ENCODE measurements at places on chromosomes 2 and 18.

DNA sequence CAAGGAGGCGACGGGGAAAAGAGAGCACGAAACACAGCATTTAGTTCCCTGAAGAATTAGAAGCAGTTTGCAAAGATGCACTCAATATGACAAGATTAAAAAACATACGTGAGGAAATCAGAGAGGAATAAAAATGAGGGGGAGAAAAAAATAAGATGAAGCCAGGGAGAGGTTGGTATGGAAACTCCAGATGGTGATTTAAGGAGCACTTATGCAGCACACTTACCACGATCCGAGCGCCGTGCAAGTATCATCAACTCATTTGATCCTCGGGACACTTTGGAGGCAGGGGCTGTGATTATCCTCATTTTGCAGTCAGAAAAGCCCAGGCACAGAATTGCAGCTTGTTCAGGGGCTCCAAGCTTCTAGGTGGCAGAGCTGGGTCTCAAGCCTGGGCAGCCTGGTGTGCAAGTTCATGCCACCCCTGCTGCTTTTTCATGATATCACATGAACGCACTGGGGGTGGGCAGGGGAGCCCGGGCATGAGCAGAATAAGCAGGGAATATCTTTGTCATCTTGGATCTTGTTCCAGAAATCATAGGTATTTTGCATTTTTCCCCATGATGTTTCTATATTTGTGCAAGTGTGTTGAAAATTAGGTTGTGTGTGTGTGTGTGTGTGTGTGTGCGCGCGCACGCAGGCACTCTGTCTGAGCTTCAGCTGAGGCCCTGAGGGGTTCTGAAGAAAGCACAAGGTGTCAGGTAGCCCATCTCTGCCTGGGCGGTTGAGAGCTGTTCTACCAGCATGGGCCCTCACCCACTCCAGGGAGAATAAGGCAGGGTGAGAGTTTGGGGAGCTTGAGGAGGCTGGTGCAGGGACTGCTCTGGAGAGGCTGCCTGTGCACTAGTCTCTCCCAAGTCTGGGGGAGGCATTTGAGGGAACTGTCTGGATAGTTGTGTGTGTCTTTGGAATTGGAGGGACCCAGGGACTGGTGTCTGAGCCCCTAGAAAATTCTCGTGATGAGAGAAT lies 25.0 kb upstream of the PDIA6 start:
- DNase-seq: no peak

DNA sequence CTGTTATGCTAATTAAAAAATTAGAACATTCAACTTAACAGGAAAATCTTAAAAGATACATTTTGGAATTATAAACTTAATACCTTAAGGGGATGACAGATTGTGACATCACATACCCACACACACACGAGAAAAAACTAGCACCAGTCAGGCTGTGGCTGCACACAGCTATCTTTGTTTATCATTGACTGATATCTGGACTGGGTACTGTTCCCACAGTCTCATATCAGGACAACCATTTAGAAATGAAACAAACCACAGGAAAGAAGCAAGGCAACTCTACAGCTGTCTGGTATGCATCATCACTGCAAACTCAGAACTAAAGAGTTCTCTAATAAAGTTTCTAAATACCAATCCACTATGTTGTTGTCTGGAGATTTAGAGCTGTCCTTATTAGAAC lies 210.9 kb upstream of the SMAD7 start:
- DNase-seq: peak; percentile 47

DNA sequence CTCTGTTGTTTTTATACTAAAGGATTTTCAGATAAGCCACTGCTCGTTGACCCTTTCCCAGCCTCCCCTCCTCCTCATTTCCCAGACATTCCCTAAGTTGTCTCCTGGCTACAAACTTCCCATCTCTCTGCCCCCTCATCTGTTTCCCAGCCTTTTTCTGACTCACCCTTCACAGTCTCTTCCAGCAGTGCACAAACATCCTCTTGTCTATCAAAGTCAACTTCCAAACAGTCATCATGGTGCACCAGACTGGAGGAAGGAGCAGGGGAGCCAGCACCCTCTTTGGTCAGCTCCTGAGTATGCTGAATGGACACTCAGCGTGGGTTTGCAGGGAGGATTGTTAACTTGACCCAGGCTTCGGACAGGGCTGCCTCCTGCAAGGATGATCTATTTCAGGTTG lies 26.6 kb upstream of the SPRED2 start:
- DNase-seq: peak; percentile 75

DNA sequence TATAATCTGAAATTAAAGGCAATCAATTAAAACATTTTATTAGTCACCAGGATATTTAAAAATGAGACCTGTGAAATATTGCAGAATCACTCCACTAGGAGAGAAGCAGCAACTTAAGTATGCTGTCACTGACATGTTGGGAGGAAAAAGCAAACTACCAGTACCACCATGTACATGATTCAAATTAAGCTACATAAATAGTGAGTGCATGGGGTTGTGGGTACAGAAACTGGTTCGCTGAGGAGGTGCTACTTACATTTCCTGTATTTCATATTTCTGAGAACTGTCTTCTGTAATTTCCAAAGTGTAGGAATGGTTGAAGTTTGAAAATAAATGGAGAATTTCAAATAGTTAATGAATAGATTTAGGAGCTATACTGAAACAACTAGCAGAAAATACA lies 7.9 kb upstream of the NR4A2 start:
- no peak for DNase-seq

GRCh38 chr2:39483534-39483933 lies 46.4 kb upstream of the MAP4K3 start:
- DNase-seq: no peak

- no peak for DNase-seq
Observed at GRCh38 chr18:23908827-23909226, 105.7 kb upstream of the TTC39C start.

DNA sequence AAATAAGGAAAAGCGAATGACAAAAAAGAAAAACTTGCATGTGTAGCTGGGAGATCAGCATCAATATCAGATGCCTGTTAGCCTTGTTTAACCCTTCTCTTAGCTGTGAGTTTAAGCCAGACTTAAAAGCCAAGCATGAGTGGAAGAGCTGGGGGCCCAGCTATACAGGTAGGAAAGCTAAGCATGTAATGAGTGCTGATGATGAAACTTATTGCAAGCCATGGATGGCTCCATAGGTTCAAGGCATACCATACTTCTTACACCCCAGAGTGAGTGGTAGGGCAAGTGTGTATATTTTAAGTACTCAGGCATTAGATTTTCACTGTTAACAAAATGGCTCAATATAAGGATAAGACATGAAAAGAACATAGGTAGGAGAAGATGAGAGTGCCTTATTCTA lies 28.0 kb downstream of the RBBP8 start:
- DNase-seq: peak; percentile 13

GRCh38 chr18:37294951-37295350 lies 270.6 kb downstream of the CELF4 start:
- DNase-seq: peak; percentile 6

DNA sequence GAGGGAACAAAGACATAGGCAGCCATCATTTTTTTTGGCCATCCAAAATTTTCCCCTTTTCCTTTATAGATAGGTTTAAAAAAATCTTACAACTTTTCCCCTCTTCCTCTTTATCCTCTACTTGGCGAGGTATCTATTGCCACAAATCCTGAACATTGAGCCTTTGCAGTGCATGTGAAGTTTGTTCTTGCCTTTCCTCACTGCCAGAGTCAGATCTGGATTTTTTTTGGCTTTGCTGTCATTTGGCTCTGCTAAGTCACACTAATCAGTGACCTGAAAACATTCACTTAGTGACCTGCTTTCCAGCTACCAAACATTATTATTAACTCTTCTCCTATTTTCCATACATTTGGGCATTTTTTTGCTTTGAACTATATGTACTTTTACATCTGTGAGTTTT lies 249.2 kb upstream of the ZSWIM2 start:
- DNase-seq: no peak

GRCh38 chr2:62506421-62506750 lies 391 bp upstream of the TMEM17 start:
- no peak for DNase-seq

- no peak for DNase-seq
Observed at GRCh38 chr2:21793461-21793860, 669.7 kb downstream of the TDRD15 start.

DNA sequence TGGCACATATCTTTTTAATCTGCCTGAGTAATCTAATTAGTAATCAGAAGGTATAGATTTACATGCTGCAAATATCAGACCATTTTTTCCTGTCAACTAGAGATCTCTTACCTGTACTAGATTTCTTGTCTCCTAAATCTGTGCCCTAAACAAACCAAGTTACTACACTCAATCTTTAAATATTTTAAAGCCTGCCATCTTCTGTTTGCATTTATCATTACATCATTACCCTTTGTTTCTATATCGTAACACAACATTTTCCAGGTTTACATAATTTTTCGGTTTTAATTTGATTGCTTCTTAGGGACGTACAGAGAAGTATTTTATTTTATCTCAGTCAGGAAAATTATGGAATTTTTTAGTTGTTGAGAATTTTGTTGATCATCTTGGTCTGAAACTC lies 25.7 kb downstream of the PSMA8 start:
- DNase-seq: no peak

DNA sequence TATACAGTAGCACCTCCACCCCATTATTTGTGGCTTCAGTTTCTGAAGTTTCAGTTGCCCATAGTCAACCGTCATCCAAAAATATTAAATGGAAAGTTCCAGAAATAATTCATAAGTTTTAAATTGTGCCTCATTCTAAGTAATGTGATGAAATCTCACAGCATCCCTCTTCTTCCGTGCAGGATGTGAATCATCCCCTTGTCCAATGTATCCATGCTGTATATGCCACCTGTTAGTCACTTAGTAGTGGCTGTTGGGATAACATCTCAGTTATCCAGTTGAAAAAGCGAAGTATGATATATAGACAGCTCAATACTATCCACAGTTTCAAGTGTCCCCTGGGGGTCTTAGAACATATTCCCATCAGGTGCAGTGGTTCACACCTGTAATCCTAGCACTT lies 119.1 kb upstream of the OTX1 start:
- DNase-seq: no peak
